MV-4-11 (cell line): ENCODE measurements at places on chromosomes 7 and 10.

DNA sequence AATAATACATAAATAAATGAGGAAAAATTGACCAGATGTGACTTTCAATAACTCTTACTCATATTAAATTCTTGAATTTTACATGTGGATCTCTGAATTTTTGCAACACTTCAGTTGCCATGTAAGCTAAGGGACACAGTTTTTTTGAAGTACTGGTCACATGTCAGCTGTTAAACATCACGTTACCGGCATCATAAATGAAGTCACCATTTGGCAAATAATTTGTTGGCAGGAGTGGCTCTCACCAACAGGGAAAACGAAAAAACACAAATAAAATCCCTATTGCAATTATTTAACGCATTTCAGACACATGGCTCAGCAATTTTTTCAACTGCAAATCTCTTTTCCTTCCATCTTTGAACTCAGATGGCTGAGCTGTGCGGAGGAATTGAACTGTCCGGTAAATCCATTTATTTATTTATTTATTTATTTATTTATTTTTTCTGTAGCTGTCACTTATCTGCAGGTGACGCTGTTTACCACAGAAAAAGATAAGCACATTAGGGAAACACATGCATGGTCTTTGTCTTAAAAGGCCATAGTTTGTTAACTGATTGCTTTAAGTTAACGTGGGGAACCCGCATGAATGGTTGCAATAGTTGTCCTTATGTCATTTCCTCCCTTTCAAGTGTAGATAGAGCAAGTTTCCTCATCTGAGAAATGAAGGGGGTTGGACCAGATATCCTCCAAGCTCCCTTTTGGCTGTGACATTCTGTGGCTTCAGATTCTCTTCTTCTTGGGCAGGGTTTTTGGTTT is 64.7 kb upstream of the JAZF1 start:
- DNase-seq = no peak

GRCh38 chr7:147412782-147413556 is 1177.6 kb upstream of the C7orf33 start:
- no peak for DNase-seq

DNA sequence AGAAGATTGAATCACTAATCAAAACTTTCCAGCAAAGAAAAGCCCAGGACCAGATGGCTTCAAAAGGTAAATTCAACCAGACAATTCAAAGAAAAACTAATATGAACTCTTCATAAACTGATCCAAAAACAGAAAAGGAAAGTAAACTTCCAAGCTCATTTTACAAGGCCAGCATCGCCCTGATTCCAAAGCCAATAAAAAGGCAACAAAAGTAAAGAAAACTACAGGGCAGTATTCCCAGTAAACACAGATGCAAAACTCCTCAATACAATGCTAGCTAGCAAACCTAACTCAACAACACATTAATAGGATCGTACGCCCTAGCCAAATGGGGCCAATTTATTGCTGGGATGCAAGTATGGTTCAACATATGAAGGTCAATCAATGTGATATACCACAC is 53.1 kb downstream of the RNF32 start:
- no peak for DNase-seq

GRCh38 chr7:135960709-135961451 is 16.3 kb downstream of the MTPN start:
- DNase-seq = no peak

DNA sequence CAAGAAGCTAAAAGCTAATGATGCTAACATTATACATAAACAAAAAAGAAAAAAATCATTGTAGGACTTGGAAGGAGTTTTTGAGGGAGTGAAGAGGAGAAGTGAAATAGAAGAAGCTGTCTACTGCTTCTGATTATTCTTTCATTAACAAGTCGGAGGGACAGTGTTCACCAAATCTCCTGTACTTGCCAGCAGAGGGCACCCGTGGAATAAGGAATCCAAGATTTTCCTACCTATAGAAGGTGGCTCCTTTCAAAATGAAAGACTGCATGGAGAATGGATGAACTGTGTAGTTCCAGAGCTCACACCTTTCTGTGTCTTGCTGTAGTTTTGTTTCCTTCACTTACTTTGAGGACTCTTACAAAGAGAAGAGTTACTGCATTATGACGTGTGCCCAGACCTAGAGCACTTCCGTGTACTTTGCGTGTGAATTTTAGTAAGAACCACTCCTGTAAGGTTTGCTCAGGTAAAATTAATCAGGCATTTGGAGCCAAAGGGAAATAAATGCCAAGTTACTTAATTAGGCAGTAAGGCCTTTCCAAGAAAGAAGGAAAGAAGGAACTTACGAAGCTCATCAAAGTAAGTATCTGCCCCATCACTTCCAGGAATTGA is 145.1 kb downstream of the SEMA3D start:
- DNase-seq = peak; percentile 41

DNA sequence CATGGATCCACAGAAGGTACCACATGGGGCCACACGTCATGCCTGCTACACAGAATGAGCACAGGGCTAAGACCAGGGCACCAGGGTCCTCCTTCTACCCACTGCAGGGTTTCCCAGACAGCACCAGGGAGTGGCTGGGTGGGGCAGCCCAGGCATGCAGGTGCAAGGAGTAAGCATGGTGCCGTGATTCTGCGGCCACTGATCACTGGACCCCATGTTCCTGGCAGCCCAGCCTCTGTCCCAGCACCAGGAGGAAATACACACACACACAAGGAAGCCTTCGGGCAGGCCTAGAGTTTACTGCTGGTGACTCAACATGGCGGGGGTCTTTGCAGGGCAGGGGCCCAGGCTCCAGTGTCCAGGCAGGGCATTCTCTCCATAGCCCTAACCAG is 13.9 kb downstream of the ATP6V1F start:
- no peak for DNase-seq

- DNase-seq = peak; percentile 6
Observed at GRCh38 chr7:37377231-37377630, 71.4 kb downstream of the ELMO1 start.

- no peak for DNase-seq
Observed at GRCh38 chr10:61337741-61338140, 115.4 kb downstream of the TMEM26 start.

- no peak for DNase-seq
Observed at GRCh38 chr7:132066761-132067171, 509.5 kb downstream of the PLXNA4 start.

DNA sequence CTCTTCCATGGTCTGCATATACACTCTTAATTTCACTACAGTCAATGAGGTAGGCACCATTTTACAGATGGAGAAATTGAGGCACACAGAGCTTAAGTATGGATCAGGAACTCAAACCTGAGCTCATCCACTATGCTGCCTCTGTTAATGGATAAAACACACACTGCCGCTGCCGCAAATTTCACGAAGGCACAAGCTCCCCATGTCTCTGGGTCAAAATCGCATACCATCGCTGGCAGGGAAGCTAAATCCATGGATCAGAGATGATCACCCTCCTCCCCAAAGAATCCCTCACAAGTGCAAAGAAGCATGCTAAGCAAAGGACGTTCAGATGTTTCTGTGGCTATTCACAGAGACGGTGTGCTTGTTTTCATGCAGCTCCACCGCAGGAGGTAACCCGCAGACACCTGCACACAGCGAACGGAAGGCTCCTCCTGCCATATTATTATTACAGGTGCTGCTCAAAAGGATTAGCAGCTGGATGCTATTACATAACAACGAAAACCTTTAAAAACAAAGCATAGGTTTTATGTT is 109.3 kb downstream of the UBE2H start:
- no peak for DNase-seq

DNA sequence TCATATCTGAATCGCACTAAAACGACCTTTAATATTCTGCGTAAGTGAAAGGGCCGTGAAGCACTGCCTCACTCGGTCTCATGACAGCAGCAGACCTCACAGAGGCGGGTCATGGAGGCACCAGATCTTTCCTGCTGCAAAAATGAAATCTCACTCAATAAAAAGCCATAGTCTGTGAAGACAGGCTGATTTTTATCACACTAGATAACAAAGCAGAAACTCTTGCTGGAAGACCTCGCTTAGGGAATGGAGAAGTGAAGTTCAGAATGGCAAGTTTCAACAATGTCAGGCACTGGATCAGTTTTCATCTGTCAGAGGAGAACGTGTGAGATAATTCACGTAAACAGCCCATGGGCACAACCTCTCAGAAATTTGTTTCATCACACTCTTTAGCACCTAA is 8.0 kb downstream of the SEPHS1 start:
- DNase-seq = peak; percentile 48

DNA sequence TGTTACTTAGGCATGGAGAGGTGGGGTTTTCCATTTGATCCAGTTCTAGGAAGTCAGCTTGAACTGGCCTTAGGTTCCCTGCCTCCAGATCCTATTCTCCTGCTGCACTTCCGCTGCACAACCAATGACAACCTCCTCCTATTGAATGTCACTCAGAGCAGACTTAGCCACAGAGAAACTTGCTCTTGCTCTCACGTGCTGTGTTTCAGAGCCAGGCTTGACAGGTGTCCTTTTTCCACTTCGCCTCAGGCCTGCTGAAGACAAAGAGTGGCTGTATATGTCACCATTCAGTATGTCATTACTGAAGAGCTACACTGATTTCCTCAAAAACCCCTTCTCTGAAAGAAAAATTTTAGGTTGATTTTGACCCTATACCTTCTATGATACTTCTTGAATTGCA is 115.4 kb upstream of the ETV1 start:
- DNase-seq = no peak

- DNase-seq = no peak
Observed at GRCh38 chr10:15053061-15053460, 9.3 kb downstream of the OLAH start.
